HS-27A (cell line): ENCODE measurements at places on chromosomes 5 and 9.

- DNase-seq: no peak
Observed at GRCh38 chr5:123628860-123629544, 117.0 kb downstream of the CSNK1G3 start.

DNA sequence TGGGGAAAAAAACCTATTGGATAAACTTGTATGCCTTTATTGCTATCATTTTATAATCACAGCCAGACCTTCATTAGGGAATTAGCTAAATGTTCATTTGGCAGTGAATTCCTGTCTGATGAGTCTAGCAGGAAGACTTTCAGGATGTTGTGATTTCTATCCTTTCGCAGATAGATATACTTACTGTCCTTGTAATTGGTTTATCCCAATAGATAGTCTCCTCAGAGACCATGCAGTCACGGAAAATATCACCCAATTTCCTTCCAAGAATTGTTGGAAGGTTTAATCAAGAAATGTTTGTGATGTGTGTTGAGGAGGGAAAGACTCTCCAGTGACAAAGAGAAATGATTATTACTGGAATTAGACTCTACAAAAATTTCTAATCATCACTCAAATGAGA is 1937.9 kb upstream of the WWC1 start:
- no peak for DNase-seq

DNA sequence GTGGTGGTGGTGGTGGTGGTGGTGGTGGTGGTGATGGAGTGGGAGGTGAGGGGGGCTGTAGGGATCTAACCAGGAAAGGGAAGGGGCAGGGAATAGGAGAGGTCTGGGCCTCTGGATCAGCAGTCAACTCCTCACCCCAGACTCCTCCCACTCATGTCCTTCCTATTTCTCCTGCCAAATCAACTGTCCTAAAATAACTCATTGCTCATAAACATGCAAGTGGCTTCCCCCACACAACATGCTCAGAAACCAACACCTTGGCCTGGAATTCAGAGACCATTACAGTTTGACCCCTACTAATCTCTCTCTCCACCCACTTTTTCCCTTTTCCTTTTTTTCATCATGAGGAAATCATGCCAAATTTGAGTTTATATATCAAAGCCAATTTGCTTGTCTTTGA is 8.4 kb upstream of the FSD1L start:
- DNase-seq: no peak

DNA sequence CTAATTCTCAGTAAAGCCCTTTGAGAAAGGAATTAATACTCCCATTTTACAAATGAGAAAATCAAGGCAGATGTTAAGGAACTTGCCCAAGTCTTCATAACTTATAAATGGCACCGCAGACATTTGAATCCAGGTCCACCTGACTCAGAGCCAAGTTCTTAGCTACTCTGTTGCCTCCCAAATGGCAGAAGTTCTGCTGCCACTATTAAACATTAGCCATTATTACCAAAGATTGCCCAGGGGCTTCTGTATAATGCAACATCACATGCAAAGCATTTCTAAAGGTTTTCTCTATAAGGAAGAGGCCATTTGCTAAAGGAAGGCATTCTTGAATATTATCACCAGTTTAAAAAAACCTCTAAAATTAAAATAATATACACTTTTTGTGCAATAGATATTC is 28.3 kb downstream of the TPD52L3 start:
- DNase-seq: no peak

GRCh38 chr9:85876628-85877027 is 64.3 kb upstream of the NAA35 start:
- no peak for DNase-seq

- no peak for DNase-seq
Observed at GRCh38 chr9:137798901-137799629, 78.5 kb upstream of the CACNA1B start.

GRCh38 chr5:137279521-137280231 is 219.4 kb downstream of the SPOCK1 start:
- no peak for DNase-seq

DNA sequence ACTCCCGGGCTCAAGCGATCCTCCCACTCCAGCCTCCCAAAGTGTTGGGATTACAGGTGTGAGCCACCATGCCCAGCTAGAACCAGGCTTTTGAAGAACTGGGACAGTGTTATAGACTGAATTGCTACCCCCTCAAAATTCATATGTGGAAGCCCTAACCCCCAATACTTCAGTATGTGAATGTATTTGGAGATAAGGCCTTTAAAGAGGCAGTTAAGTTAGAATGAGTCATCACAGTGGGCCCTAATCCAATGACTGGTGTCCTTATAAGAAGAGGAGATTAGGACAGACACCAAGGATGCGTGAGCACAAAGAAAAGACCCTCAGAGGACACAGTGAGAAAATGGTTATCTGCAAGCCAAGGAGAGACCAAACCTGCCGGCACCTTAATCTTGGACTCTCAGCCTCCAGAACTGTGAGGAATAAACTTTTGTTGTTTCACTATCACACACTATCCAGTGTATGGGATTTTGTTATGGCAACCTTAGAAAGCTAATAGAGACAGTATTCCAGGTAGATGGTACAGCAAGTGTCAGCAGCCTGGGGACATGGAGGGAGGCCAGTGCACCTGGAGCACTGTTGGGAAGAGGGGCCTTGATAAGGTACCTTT is 31.4 kb upstream of the ERGIC1 start:
- no peak for DNase-seq

DNA sequence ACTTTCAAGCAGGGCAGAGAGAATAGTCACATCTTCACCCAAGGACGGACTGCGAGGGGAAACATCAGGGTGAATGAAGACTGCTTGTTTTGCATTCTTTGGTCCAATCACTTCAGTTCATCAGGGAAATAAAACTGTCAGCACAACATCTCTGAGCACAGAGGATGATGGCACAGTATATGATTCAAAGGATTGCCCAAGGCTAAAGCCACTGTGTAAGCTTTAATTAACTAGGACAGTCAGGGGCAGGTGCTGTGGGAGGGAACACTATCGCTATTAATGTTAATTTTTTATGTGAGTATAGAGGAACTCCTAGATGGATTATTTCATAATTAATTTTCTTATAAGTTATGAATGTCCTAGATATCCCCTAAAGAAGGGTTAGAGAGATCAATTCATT is 112.1 kb downstream of the BASP1 start:
- no peak for DNase-seq

- DNase-seq: no peak
Observed at GRCh38 chr9:77663754-77664153, 15.6 kb upstream of the GNA14 start.

GRCh38 chr5:115544043-115544435 is 536 bp downstream of the FEM1C start:
- DNase-seq: no peak

- no peak for DNase-seq
Observed at GRCh38 chr5:126000507-126000906, 422.7 kb upstream of the GRAMD2B start.

GRCh38 chr9:131700765-131701435 is 39.0 kb downstream of the RAPGEF1 start:
- DNase-seq: no peak

- no peak for DNase-seq
Observed at GRCh38 chr5:171310212-171310818, 1.3 kb downstream of the TLX3 start.

- DNase-seq: no peak
Observed at GRCh38 chr9:118276784-118277183, 572.6 kb downstream of the TLR4 start.

- DNase-seq: no peak
Observed at GRCh38 chr9:70123695-70124094, 80.0 kb downstream of the MAMDC2 start.

GRCh38 chr5:142441616-142442015 is 116.8 kb upstream of the SPRY4 start:
- no peak for DNase-seq

DNA sequence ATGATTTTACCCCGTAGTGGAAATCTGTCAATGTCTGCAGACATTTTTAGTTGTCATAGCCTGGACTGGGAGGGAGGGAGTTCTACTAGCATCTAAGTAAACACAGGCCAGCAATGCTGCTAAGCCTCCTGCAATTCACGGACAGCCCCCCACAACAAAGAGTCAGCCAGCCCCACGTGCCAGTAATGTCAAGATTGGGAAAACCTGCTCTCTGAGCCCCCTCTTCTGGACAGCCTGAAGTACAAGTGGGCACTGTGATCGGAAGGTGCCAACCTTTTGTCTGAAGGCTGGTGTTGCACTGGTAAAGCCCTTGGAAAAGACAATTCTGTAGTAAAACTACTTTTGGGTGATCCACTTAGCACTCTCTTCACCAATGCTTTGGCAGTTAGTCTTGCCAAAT is 154.5 kb downstream of the TARS1 start:
- no peak for DNase-seq

- no peak for DNase-seq
Observed at GRCh38 chr5:157486221-157486681, 26.2 kb downstream of the NIPAL4 start.

GRCh38 chr9:110334871-110335270 is 2.8 kb downstream of the TXNDC8 start:
- no peak for DNase-seq

DNA sequence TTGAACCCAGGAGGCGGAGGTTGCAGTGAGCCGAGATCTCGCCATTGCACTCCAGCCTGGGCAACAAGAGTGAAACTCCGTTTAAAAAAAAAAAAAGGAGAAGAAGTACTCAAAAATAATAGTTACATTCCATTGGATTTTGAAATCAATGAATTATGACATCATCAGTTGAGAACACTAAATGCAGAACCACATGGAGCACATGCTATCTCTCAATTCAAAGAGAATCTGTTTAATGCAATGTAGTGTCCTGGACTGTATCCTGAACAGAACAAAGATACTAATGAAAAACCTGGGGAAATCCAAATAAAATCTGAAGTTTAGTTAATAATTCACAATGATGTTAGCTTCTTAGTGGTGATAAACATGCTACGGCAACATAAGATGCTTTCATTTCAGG is 20.3 kb downstream of the CDC14B start:
- no peak for DNase-seq

- no peak for DNase-seq
Observed at GRCh38 chr9:80649496-80649895, 1039.9 kb downstream of the TLE1 start.

- no peak for DNase-seq
Observed at GRCh38 chr5:3118340-3118739, 366.9 kb upstream of the IRX2 start.

- no peak for DNase-seq
Observed at GRCh38 chr5:132002757-132003156, 8.7 kb downstream of the ACSL6 start.

DNA sequence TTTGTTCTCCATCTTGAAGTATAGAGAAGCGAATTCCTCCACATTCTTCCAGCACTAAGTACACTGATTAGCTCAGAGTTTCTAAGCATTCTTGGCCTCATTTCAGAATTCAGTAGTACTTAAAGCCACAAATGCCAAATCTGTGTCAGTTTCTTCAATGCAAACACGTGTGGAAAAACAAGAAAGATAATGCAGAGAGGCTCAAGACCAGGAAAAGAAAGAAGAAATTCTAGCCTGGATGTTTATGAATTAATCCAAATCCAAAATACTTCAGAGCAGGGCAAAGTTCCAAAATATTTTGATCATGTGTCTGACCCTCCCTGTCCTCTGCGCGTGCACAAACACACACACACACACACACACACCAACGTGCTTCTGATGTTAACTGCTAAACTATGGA is 457.6 kb downstream of the SLCO4C1 start:
- no peak for DNase-seq

GRCh38 chr9:109179801-109180523 is 12.9 kb upstream of the FRRS1L start:
- no peak for DNase-seq

DNA sequence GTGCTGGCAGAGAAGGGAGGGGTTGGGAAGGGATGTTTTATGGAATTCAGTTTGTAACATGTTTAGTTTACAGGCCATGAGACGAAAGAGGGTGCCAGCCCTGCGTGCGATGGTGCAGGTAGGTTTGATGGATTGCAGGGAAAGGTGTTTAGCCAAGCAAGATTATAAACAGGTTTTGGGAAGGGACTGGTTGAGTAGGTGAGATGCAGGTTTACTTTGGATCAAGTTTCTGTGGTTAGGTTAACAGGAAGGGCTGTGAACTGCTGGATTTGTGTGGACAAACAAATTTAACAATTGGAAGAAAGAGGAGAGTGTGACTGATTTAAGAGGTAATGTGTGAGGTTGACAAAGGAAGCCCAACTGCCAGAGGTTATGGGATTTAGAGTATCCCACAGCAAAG is 32.6 kb upstream of the GPX3 start:
- no peak for DNase-seq

DNA sequence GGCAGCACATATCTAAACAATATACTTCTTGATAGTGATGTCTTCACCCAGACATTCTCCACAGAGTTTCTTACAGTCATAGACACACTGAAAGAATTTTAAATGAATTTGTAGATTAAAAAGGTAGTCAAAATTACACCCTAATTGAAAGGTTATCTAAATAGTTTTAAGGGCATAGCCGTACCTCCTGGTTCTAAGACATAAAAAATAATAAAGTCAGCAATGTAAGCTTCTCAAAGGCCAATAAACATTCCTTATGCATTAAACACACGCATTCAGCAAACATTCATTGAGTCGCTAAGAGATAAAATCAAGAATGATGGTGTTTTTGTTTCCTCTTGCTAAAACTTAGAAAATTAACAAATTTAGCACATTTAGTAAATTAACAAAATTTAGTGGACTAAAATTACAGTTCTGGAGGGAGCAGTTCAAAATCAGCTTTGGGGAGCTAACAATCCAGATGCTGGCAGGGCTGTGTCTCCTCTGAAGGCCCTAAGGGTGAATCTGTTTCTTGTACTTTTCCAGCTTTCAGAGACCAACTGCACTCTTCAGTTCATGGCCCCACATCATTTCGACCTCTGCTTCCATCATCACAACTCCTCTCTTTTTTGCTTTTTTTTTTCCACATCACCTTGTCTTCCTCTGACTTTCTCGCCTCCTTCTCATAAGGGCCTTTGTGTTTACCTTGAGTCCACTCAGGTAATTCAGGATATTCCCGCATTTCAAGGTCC is 516.5 kb downstream of the DNAH5 start:
- no peak for DNase-seq

DNA sequence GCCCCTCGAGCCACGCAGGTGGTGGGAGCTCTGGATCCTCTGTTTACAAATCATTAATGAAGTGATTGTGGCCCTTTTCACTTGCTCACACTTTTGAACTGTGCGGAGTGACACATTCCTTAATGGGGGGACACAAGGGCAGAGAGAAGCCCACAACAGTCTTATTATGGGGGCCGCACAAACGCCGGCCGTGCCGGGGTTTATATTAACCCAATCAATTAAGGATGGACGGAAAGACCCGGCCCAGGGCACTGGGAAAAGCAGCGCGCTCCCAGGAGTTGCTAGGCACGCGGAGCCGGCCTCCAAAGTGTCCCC is 634.8 kb downstream of the IRX1 start:
- DNase-seq: no peak

- DNase-seq: no peak
Observed at GRCh38 chr5:4204276-4205141, 608.9 kb downstream of the IRX1 start.

DNA sequence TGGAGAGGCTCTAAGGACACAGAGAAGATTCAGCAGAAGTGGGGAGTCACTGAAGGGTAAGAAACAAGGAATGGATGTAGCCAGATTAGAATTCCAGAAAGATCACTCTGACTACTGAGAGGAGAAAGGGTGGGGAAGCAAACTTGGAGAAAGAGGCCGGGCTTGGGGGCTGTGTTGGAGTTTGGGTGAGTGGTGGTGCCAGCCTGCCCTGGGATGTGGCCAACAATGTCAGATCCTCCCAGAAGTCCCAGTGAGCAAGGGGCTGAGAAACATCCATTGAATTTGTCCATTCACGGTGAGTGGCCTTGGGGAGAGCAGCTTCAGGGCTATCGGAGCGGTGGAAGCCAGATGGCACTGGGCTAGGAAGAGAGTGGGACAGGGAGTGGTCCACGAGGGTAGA is 60.4 kb downstream of the COL15A1 start:
- no peak for DNase-seq
